ENCODE measurements at places on chromosomes 16 and 17.

- no peak for DNase-seq
Measured at GRCh38 chr16:82031116-82032084, 3.7 kb upstream of the HSD17B2 start.

DNA sequence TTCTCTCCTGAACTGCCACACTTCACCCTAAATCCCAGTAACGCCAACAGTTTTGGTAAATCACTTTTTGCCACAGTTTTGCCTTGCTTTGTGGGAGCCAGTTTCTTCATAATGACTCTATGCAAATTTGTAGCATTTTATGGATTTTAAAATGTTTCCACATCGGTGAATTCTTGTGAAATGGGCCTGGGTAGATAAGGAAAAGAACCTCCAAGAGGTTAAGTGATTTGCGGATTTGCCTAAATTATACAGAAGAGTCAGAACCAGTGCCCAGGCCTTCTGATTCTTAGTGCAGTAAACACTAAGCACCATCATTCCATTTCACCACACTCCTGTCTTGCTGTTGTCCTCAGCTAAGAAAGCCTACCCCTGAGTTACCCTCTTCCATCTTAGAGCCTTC is 17.9 kb downstream of the MINK1 start:
- no peak for DNase-seq

GRCh38 chr16:87740441-87740840 is 25.3 kb downstream of the KLHDC4 start:
- DNase-seq = no peak

DNA sequence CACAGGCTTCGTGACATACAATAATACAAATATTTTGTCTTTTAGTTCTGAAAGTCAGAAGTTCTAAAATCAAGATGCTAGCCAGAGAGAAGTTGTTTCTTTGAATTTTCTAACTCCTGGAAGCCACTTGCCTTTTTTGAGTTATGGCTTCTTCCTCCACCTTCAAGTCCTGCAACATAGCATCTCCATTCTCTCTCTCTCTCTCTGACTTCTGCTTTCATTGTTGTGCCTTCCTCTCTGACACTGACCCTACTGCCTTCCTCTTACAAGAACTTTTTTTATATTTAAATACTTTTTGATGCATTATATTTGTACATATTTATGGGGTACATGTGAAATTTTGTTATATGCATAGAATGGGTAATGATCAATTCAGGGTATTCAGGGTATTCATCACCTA is 205.9 kb downstream of the MAP2K6 start:
- DNase-seq = no peak

GRCh38 chr17:34248511-34249024 is 6.5 kb upstream of the CCL2 start:
- no peak for DNase-seq

GRCh38 chr17:28528327-28529012 is 22.3 kb downstream of the FOXN1 start:
- no peak for DNase-seq

DNA sequence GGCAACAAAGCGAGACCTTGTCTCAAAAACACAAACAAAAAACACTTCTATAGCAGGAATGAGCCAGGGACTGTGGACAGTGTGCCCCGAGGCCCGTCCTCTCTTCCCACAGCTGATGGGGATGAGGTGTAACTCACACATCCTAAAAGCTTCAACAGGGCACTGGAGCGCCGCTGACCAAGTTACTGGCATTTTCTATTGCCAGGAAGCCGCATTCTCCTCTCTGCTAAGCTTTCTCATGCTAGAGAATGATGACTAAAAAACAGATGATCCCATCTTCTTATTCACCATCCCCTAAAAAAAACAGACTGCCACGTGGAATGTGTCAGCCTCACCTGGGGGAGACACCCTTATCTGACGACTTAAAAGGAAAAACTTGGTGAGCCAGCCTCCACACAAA is 16.3 kb downstream of the CARHSP1 start:
- DNase-seq = no peak

DNA sequence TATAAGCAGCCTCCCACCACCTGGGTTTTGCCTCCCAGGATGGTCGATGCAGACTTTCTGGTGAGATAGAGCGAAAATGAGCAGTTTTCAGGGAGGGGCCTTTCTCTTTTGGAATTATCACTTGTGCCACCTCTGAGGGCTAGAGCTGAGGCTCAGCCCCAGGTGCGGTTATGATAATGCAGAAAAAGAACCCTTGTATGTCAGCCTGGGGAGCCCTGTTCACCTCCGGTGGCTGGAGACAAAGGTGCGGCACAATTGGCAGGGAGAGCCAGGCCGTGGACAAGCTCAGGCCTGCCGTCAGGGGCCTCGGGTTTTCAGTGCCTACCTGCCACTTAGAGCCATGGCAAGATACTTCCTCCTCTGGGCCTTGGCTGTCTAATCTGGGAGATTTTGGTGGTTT is 4.4 kb downstream of the SCPEP1 start:
- DNase-seq = no peak

GRCh38 chr17:42361781-42362186 is 26.5 kb downstream of the STAT3 start:
- peak; percentile 54 for DNase-seq

GRCh38 chr17:2591040-2591640 is 2.3 kb upstream of the PAFAH1B1 start:
- DNase-seq = no peak

DNA sequence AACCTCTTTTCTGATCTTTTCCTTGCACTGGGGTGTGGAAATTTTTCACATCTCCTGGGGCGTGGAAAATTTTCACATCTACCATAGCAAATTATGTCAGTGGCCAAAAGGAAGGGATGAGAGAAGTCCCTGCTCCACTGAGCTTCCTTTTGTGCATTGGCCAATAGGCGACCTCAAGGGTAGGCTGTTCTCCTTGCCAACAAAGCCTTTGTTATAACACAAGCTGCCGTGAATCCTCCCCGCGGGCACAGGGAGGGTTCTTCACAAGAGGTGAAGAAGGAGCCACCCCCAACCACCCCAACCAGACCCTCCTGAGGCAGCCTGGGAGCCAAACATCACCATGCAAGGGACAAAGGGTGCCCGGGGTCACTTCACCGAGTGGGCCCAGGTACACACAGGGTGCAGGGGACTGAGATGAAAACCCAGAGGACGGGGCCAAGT is 6.5 kb downstream of the SLC5A11 start:
- no peak for DNase-seq

DNA sequence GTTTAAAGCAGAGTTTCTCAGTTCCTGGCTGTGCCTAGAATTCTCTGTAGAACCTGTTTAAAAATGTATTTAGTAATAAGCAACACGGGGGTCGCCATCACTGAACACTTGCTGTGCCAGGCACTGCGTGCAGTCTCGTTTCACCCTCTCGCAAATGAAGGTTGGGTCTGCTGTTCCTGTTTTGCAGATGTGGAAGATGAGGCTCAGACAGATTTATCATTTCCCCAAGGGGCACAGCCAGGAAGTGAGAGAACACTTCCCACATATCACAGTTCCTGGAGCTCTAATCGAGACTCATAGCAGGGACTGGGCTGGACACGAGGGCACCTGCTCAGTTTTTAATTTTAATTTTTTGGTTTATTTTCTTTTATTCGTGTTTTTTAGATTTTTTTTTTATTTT is 122.7 kb downstream of the ABCC6 start:
- DNase-seq = no peak

DNA sequence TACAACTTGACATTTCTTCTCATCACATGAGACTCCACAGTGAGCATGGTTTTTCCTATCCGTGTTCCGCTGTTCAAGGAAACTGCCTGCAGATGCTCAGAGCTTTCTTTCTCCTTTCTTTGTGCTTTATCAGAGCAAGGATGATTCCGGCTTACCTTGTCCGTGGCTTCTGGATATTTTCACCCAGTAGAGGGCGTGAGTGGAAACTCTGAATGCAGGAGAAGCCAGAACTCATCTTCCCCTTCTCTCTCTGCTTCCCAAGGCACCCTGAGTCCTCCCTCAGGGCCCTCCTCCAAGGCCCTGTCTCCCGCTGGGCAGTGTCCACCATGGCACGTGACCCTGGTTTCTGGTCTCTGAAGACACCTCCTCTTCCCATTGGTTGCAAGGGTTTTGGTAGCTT is 721.1 kb upstream of the RBFOX1 start:
- no peak for DNase-seq

DNA sequence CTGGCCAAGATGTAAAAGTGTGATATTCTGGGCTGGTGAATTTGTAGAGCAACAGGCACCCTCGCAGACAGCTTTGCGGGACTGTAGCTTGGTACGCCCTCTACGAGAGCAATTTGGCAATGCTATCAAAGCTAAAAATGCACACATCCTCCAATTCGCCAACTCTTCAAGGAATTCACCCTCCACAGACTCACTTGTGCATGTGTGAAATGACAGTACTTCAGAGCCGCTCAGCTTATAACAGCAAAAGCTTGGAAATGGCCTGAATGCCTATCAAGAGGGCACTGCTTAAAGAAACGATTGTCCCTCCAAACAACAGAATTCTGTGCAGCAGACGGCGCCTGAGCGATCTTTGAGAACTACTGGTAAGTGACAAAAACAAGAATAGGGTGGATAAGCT is 130.8 kb downstream of the SDK2 start:
- no peak for DNase-seq

All from CD8-positive, alpha-beta T cell (primary cell).